ENCODE measurements at places on chromosomes 11 and 22.

GRCh38 chr11:118238421-118238820 is 13.6 kb upstream of the JAML start:
- DNase-seq: no peak

DNA sequence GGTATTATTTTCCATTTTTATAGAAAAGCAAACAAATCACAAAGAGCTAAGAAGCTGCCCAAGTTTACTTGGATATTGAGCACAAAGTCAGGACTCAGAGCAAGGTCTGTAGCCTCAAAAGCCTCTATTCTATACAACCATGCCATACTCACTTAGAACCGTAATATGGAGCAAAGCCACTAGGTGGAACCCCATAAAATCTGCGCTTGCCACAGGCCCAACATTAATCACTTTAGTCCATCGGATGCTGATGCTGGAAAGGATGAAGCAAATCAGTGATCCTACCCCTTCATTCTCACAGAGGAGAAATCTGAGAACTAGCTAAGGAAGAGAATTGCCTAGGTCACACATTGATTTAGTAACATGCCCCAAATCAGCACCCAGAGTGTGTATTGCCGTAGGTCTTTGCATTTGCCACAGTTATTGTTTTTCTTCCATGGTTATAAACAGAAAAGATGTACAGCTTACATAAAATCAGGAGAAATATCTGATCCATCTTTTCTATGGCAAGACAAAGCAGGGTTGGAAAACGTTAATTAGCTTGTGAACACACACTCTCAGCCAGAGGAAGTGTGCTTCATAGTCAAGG is 56.7 kb upstream of the RAB38 start:
- no peak for DNase-seq

DNA sequence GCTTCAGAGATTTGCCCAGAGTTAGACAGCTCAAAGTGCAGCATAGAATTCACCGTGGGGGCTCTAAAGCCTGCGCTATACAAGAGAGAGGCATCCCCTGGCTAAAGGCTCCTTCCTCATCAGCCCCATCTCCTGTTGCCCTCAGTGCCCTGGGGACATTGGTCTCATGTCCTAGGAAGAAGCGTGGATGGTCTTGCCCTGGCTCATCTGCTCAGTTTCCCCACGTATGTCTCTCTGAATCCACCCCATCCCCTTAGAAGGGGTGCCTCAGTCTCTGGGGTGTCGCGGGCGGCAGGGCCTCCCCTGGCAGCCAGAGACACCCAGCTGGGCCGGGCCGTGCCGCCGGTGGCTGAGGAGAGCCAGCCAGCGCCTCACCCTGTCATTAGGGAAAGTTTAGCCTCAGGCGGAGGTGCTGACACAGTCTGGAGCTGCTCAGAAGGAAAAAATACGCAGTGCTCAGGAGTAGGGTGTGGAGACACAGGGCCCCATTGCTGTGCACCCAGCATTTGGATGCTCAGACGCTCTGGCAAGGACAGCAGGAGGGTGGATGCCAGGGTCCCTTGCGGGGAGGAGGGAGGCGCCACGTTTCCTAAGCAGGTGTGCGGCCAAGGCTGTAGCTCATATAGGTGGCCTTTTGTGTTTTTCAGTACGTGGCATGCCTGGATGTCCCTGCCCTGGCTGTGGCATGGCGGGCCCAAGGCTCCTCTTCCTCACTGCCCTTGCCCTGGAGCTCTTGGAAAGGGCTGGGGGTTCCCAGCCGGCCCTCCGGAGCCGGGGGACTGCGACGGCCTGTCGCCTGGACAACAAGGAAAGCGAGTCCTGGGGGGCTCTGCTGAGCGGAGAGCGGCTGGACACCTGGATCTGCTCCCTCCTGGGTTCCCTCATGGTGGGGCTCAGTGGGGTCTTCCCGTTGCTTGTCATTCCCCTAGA is 1.3 kb downstream of the SLC39A13 start:
- DNase-seq: no peak

DNA sequence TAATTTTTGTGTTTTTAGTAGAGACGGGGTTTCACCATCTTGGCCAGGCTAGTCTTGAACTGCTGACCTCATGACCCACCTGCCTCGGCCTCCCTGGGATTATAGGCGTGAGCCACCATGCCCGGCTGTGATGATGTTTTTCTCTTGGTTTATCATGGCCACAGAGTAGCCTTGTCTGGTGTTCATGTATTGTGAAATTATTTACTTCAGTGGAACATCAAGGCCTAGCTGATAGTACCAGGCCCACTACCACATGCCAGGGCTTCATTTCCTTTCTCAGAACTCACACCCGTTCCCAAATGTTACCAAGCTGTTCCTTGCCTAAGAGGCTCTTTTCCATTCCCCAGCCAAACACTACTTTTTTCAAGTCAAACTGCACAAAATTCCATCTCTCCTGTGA is 6.1 kb upstream of the DDB2 start:
- DNase-seq: no peak

GRCh38 chr22:30028731-30029130 is 51.5 kb upstream of the HORMAD2 start:
- DNase-seq: no peak

- DNase-seq: no peak
Measured at GRCh38 chr22:30427871-30428270, 2.3 kb downstream of the MTFP1 start.

- DNase-seq: no peak
Measured at GRCh38 chr11:36930256-36930655, 332.2 kb upstream of the RAG2 start.

- no peak for DNase-seq
Measured at GRCh38 chr22:42327462-42328129, 57.1 kb upstream of the TCF20 start.

GRCh38 chr11:99537681-99538080 is 516.9 kb downstream of the CNTN5 start:
- no peak for DNase-seq

- no peak for DNase-seq
Measured at GRCh38 chr11:87315229-87315628, 277.5 kb downstream of the TMEM135 start.

DNA sequence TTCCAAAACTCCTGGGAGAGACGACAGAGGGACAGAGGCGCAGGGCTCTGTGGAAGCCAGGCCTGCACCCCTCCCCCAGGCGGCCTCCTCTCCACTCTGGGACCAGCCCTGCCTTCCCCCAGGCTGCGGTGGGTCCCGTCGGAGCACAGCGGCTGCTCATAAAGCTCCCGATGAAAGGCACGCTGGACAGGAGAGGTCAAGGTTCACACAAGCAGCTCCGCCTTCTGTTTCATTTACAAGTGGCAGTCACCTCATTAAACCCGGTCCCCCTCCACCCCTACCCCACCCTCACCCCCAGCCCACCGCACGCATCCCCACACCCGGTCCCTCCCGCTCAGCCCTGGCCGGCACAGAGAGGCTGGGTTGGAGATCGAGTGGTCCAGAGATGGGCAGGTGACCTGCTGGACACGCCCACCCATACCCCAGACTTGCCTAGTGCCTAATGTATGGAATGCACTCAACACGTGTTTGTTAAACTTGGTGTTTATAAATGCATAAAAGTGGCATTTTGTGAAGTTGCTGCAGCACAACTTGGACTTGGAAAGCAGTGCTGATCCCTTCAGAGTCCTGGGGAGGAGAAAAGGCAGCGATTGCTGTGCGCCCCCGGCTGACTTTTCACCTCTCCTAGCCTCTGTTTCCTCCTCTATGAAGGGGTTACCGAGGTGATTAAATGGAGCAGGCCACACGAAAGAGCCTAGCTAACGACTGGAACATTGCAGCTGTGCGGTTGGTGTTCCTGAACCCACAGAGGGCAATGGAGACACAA is 26.0 kb downstream of the RPUSD4 start:
- no peak for DNase-seq

- no peak for DNase-seq
Measured at GRCh38 chr11:98307827-98308491, 712.8 kb upstream of the CNTN5 start.

- DNase-seq: no peak
Measured at GRCh38 chr11:117992136-117992535, 5.9 kb downstream of the IL10RA start.

GRCh38 chr11:125968354-125968753 is 22.5 kb downstream of the VSIG10L2 start:
- DNase-seq: no peak

GRCh38 chr11:117815262-117815803 is 9.2 kb downstream of the FXYD2 start:
- DNase-seq: no peak

GRCh38 chr11:78419327-78419726 is 1.7 kb upstream of the GAB2 start:
- DNase-seq: no peak

- DNase-seq: peak; percentile 95
Measured at GRCh38 chr11:19679952-19680828, 32.4 kb upstream of the NAV2 start.

DNA sequence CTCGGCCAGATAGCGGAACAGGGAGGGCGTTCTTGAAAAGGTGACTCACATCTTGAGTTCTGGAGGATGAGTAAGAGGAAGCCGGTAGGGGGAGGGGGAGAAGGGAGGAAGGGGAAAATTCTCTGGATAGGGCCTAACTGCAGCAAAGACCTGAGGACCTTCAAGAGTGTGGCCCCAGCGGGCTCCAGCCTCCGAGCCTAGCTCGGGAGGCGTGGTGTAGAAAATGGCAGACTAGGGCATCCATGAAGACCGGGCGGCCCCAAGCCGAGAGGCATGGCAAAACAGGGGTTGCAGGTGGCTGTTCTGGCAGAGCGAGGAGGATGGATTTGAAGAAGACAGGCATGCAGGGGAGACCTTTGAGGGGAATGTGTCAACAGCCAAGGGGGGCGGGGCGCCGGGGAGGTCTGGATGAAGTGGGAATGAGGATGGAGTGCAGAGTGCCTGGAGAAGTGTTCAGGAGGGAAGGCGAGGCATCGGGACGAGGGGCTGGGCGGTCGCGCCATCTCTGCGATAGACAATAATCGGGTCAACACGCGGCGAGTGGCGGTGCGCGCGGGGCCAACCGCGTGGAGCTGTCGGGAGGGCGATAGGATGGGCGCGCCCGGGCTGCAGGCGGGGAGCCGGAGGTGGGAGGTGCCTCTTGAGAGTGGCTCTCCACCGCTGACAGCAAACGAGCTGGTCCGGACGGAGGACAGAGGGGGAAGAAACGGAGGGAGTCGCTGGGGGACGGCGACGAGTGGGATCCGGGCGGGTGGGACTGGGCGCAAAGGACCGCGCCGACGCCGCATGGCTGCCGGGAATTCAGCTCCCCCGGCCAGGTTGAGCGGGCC is 40.0 kb upstream of the CREB3L1 start:
- peak; percentile 90 for DNase-seq

DNA sequence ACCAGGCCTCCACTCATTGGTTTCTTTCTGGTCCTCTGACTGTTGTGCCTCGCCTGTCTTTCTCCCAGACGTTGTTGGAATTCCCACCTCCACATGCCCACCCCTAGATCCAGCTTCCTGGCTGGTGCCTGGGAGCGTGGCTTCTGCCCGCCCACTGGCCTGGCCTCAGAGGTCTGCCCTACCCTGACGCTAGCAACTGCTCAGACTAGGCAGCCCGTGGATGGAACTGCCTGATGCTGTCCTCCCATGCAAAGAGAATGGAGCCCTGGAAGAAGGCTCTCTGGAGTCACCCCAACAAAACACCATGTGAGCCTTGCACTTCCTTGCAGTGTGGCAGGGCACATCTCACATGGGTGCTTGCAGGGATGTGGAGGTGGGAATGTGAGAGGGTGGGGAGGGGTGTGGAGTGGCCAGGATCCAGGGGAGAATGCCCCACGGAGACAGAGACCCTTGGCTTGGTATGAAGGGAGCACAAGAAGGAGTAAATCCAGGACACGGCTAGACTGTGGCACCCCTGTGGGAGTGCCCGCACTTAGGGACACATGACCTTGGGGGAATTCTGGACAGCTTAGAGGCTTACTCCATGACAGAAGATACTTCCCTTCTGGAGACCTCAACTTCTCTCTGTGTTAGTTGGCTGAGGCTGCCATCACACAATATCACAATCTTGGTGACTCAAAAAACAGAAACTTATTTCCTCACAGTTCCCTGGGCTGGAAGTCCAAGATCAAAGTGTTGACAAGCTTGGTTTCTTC is 22.5 kb upstream of the ADA2 start:
- no peak for DNase-seq

- DNase-seq: no peak
Measured at GRCh38 chr11:113481672-113482071, 6.5 kb upstream of the DRD2 start.

DNA sequence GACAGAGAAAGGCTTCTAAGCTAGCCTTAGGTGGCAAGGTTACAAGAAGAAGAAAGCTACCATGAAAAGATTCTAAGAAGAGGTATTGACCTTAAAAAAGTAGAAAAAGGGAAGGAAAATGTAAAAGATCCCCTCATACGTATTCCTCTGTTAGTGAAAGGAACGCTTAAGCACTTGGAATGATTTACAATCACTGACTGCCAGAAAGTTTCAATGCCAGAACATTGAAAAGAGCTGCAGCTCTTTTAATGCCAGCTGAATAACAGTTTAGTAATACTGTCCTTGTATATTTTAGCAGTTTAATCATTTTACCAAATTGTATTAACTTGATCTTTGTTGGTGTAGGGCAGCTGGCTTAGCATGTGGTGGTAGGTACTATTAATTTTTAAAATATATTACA is 650.7 kb downstream of the FAM181B start:
- DNase-seq: no peak

DNA sequence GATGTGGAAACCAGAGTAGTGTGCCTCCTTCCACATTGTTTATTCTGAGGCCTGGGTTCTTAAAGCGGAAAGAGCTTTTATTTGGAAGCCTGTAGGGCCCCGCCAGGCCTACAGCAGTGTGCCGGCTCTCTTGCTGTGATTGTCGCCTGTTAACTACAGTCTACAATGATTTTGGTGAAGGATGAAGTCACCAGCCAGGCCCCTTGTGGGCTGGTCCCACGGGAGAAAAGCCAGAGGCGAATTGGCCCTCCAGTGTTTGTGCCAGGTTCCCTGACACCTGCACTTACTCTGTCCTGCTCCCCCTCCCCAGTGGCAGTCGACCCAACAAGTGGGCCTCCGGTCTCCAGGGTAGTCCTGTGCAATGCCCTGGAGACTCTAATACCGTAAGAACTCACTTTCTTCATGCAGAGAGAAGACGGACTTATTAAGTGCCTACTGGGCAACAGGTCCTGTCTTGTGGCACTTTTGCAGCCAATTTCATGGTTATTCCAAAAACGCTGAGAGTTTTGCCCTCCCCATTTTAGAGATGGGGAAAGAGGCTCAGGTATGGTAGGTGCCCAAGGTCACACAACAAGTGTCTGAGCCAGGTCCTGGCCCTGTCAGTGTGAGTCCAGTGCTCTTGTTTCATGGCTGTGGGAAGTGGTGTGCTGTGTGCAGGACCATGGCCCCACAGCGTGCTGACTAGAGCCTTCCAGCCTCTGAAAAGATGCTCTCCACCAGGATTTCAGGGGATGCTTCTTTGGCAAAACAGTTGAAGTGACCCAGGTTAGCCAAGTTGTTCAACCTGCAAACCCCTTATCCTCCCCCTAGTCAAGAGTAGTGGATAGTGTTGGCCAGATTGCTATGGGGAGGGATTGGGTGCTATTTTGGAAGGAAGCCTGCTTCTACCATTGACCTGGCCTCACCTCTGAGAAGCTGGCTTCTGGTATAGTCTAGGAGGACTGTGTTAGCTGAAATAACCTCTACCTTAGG is 1.4 kb downstream of the MICAL2 start:
- DNase-seq: peak; percentile 65

GRCh38 chr11:116910378-116910777 is 73.0 kb upstream of the APOA1 start:
- DNase-seq: no peak

- DNase-seq: peak; percentile 73
Measured at GRCh38 chr22:45645526-45646414, 25.9 kb upstream of the ATXN10 start.

- DNase-seq: no peak
Measured at GRCh38 chr11:71442880-71443279, 5.3 kb downstream of the DHCR7 start.
